Glomerular endothelial cell (primary cell): ENCODE measurements at places on chromosomes 12 and 14. TPM values are rescaled to one million over a fixed set of nuclear protein-coding genes. Genes with fewer than 3 reads are reported as not detected.

The AQP2 gene
- not detected in 2 replicates for total RNA-seq

The ZC2HC1C gene
- total RNA-seq: 0.93 and 1.5 TPM in 2 replicates

The CLSTN3 gene
- 61.0 and 138 TPM in 2 replicates for total RNA-seq

The OTOGL gene
- 0.06 and 0.10 TPM in 2 replicates for total RNA-seq

GRCh38 chr12:47883663-47884195 lies 21.1 kb downstream of the VDR start:
- DNase-seq: no peak

DNA sequence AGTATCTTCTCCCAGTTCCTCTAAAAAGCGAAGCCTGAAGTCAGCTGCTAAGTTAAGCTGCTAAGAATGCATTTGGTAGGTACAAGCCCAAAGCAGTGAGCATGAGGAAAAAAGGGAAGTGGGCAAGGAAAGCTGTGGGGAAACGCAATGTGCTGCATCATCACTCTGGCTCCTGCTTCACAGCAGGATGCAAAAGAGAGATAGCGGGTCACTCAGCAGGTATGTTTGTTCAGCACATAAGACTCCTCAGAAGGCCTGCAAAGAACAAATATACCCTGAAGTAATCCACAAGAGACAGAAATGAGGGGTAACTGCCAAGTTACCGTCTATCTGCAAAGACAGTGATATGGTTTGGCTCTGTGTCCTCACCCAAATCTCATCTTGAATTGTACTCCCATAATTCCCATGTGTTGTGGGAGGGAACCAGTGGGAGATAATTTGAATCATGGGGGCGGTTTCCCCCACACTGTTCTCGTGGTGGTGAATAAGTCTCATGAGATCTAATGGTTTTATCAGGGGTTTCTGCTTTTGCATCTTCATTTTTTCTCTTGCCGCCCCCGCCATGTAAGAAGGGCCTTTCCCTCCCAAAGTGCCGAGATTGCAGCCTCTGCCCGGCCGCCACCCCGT lies 127.4 kb upstream of the EGLN3 start:
- no peak for DNase-seq
